ENCODE measurements at places on chromosomes 4 and X.
A peak's percentile ranks its signal among the peaks of the same experiment; 100 is the strongest.

GRCh38 chrX:39205467-39205866 lies 404.2 kb downstream of the MID1IP1 start:
- DNase-seq = no peak

DNA sequence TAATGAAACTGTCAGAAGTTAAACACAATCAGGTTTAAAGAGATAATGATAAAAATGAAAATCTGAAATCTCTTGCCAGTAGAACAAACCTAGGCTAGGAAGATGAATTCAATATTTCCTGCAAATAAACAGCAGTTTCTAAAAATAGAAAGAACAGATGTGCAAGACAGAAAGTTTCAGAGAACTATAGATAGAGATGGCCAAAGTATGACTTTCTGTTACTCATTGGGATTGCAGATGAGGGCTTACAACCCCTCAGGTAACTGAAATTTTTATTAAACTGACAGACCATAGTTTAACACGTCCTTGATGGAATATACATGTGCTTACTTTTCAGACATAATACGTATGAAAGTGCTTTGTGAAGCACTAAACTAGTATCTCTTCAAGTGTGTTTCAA lies 82.3 kb upstream of the PPARGC1A start:
- no peak for DNase-seq

- DNase-seq = no peak
Measured at GRCh38 chrX:107729558-107730297, 45.9 kb downstream of the TSC22D3 start.

DNA sequence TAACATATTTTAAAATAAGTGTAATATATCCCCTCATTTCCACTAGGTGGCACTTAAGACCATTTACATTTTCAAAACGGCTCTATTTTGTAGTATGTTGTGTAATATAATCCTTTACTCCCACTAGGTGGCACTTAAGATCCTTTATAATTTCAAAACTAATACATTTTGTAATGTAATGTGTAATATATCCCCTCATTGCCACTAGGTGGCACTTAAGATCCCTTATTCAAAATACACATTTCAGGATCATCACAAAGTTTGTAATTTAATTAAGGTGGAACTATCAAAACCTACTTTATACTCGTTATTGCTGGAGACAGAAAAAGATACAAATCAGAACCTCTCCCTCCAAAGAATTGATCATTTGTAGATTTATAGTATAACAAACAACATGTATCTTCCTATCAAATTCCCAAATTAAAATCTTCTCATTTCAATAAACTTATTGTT lies 132.5 kb downstream of the ARHGAP6 start:
- peak; percentile 56 for DNase-seq

GRCh38 chrX:119067023-119067739 lies 5.6 kb upstream of the CT47C1 start:
- DNase-seq = peak; percentile 31

DNA sequence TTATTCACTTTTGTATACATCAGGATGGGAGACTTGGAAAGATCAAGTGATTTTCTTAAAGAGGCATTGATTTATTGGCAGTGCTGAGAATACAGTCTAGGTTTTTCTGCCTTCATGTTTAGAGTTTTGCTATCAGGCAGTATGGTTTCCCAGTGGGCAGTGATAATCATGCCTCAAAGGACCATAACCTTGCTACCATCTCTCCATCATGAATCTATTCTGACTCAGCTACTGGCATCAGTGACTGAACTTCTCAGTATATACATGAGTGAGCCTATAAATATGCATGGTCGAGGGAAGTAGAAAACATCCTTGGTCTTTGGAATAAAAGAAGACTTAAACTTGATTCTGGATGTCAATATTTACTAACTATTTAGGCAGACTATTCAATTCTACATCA lies 562.0 kb upstream of the AADAT start:
- DNase-seq = no peak

DNA sequence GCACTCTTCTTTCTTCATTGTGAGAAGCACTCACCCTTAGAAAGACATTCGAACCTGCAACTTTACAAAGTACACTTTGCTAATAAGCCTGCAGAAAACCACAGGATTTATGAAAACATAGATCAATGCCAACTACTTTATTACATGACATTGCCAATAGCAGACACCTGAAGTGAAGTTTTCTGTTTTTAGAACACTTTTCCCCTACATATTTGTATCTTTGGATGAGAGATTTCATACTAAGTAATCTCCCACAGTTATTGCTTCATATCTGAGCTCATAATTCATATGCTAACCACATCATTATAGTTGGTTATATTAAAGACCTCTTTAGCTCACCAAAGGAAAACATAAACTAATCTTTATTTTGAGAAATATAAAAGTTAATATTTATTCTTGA lies 276.5 kb upstream of the CTSO start:
- DNase-seq = no peak

- DNase-seq = no peak
Measured at GRCh38 chr4:185520119-185520518, 15.2 kb downstream of the PDLIM3 start.

DNA sequence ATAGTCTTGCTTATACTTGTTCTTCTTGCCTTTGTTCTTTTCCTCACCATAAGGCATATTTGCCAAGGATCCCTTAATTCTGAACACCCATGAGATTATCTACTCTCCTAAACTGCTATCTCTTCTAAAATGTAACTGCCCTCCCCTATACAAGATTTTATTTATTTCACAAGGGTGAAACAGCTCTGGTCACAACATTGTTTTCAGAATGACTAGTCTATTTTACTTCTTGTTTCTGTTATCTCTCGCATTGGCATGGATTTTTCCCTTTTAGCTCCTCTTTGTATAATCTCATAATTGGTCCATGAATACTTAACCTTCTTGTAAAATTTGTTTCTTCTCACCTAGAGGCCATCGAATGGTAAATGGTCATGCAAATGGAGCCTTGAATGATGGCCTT lies 17.2 kb upstream of the COL25A1 start:
- no peak for DNase-seq

Data from naive B cell (primary cell).